HFF-Myc (cell line): ENCODE measurements at places on chromosomes 5 and 9.

DNA sequence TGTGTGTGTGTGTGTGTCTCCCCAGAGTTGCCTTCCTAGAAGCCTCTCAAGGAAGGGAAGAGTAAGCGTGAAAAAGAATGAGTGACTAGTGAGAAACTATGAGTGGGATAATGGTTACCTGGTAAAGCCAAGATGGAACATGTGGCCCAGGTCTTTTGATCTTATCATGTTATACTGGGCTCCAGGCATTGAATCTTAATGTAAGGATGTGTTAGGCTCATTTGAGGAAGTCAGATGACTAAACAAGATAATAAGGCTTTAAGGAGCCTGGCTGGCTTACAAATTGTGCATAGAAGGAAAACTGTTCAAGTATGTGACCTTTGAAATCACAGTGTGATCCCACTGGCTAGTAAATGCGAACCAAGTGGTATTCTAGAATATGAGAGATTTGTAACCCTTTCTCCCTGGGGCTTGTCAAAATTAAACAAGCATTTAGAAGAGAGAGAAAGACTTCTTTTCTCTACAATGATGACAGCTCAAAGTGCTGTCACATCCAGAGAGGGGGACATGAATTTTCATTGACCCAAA is 29.9 kb upstream of the HMHB1 start:
- DNase-seq: no peak

DNA sequence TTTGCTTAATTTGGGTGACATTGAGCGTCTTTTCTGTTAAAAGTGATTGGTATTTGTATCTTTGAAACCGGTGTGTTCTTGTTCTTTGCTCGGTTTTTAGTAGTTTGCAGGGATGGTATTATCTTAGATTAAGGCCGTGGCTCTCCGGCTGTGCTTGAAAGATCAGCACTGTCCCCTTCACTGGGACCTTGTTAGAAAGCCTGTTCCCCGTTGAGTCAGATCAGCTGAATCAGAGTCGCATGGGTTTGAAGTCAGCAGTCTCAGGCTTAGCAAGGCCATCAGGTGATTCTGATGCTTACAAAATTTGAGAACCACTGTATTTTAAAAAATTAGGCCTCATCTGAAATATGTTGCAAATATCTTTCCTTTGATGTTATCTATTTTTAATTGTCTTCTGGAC is 5.0 kb downstream of the DIRAS2 start:
- no peak for DNase-seq

- DNase-seq: no peak
These were observed 58.6 kb downstream of the CEP120 start for GRCh38 chr5:123364441-123365155.

DNA sequence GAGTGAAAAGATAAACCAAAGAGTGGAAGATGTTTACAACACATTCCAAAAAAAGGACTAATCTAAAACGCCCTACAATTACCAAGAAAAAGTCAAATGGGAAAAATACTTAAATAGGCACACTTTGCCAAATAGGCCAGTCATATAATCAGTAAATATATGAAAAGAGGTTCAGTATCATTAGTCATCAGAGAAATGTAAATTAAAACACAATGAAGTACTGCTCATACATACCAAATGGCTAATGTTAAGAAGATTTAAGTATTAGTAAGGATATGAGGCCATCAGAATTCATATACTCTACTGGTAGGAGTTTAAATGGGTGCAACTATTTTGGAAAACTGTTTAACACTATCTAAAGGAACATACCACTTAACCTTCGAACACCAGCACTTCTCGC is 47.6 kb downstream of the ZDHHC21 start:
- no peak for DNase-seq

DNA sequence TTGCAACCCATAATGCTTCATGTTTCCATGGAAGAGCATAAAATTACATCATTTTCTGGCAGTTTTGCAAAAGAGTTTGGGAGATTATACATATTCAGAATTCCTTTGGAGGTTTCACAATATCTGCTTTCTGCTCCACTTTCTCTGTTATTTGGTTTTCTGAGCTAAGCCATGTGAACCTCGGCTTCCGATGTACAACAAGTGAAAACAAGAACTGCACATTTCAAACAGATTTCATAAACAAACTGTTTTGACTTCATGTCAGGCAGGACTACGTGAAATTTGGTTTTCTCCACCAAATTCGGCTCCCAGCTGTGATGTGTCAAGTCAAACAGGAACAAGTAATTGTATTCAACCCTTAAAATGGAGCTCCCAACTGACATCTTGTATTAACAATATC is 609.8 kb downstream of the IRX1 start:
- no peak for DNase-seq

DNA sequence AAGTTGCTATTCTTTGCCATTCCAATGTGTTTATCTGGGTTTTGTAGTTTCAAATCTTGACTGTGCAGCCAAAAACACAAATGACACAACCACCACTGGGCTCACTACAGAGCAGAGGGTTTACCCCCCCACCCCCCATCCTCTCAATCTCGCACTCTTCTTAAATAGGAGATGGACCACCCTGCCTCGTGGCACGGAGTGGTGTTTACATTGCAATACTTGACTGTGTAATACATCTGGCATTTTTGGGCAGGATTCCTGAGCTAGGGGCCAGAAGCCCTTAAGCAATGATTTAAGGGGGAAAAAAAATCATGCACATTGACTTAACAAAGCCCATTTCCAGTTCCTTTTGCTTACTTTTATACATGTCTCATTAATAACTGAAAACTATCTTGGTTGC is 19.0 kb downstream of the PTCH1 start:
- no peak for DNase-seq

GRCh38 chr9:86077276-86077675 is 22.1 kb downstream of the GOLM1 start:
- DNase-seq: no peak

DNA sequence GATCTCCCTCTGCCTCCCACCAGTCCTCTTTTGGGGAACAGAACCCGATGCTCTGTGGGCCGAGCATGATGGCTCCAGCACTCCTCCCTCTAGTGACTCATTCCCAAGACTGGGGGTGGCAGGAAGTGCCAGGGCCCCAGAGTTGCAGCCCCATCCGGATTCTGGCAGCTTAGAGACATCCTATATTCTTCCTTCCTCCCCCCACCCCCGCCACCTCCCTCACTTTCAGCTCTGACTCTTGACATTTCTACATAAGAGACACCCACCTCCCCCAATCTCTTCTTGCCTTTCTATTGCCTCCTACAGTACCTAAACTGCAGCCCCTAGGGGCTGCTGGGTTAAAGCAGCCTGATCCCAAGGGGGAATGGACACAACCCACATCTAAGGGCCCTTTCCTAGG is 47.1 kb upstream of the MATR3 start:
- no peak for DNase-seq

GRCh38 chr9:93974151-93974550 is 19.0 kb upstream of the BARX1 start:
- DNase-seq: no peak

DNA sequence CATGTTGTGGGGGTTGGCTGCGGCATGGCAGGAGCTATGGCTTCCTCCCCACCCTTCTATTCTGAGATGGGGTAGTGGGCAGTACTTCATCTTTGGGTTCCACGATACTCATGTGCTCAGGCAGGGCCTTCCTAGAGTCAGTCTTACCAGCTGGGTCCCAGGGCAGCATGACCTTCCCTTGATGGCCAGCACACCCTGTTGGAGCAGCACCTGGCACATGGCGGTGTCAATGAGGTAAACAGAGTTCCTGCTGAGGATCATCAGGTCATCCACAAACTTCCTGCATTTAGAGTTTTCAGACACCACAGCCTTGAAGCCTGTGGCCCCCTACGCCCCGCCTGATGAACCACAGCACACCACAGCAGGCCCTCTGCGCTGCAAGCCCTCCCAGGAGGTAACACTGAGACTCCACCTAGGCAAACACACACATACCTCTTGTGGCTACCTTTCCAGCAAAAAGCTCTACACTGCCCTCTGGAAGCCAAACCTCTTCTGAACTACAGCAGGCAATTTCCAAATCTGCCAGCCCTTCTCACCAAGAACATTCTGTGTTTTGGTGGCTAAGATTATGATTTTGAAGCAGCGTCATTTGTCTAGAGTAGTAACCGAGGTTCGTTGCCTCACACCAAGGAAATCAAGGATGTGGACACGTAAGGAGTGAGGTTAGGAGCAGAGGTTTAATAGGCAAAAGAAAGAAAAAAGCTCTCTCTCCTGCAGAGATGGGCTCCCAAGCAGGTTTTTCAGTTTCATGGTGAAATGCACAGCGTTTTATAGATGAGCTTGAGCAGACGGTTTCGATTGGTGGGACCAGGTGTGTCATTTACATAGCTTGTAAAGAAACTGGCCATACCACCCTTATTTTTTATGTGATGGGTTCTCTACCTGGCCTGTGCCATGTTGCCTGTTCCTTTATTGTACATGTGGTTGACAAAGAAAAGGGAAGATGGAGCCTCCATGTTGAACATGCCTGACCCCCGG is 20.3 kb upstream of the TMEM174 start:
- DNase-seq: no peak

DNA sequence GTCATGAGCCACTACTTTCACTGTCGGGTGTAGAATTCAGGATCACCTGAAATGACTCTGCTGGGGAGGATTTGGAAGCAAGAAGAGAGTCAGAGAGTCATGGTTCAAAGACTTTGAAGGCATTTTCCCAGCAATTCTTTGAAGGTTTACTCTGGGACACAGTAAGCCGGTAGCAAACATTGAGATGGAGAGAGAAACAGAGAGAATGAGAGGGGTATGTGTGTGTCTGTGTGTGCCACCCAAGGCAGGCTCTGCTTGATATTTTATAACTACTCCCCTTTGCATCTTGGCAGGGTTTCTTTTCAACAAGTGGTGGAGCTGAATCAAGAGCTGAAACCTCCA is 89.8 kb downstream of the ANKRD55 start:
- no peak for DNase-seq
